Progenitor cell of endocrine pancreas (in vitro differentiated cells): ENCODE measurements at places on chromosomes 4 and X.

DNA sequence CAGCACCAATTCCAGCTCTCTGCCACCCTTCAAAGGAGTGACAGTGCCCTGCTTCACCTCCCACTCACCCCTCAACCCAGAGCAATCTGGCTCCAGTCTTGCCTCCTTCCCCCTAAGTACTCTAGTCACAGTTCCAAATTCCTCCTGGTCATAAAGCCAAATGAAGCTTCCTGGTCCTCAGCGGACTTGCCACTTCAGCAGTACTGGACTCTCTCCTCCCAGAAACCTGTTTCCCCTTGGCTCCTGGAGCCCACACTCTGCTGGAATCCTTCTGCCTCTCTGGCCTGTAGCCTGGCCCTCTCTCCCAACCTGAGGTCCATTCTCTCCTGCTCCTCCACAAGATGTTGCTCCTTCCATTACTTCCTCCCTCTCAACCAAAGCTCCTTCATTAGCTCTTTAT, 52.6 kb upstream of the MTM1 start:
- DNase-seq, result no peak

DNA sequence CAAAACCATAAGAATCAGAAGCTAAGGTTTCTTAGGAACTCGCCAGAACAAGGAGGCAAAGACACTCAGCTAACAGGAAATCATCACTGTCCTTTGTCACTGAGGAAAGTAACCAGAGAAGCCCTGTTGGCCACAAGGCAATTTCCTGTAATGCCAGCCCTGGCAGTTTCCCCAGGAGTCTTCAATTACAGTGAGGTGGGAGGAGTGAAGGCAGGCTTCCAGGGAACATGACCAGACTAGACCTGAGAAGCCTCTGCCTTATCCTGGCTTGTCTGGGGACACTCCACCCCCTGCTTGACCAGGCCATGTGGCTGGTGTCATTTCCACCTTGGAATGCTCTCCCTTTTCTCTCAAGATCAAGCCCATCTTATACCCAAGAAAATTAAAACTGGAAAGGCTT, 125.3 kb downstream of the COL4A6 start:
- DNase-seq, result no peak

GRCh38 chr4:116639070-116639577, 446.3 kb downstream of the TRAM1L1 start:
- DNase-seq, result no peak

DNA sequence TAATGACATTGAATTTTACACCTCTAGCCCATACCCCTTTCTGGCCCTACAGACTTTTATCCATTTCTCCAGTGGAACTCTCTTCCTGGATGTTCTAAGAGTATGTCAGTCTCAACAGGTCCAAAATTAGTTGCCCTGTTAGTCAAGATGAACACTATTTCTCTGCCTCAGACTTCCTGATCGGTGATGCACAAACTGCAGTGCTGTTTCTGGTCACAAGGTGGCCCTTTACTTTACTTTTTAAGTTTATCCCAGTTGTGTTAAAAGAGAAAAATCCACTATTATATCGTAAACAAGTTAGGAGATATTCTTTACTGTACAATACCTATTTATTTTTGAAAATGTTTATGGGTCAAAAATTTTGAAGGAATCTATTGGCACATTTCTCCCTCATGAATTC, 13.1 kb downstream of the TCEAL7 start:
- DNase-seq, result no peak

DNA sequence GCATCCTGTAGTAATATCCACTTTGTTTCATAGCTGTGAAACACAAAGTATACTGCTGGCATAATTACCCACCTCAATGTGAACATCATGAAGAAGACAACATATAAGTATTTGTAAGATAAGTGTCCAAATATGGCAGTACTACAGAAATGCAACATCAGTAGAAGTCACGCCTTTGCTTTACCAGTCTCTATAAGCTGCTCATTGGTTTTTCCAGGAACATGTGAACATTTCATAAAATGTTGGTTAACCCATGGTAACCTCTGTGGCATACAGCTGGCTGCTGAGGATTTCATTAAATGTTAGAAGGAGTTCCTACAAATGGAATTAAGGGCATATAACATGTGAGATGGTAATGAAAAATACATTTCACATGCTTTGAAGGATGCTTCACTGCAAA, 77.6 kb downstream of the PPP3CA start:
- DNase-seq, result no peak

GRCh38 chrX:110173192-110174175, 144.4 kb downstream of the AMMECR1 start:
- no peak for DNase-seq

- DNase-seq, result no peak
Observed at GRCh38 chrX:146396409-146396808, 413.2 kb upstream of the CXorf51B start.

GRCh38 chr4:109435635-109436034, 2.0 kb downstream of the SEC24B start:
- no peak for DNase-seq

DNA sequence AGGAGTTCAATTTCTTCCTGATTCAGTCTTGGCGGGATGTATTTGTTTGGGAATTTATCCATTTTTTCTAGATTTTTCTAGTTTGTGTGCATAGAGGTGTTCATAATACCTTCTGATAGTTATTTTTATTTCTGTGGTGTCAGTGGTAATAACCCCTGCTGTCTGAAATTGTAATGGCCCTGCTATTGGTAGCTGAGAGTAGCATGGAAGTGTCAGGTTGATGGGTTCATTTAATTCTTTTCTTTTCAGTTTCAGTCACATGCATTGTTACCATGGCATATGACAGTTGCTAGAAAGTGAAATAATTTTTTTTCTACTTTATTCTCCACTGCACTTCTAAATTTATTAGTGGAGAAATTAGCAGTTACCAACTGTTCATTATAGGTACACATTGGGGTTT, 20.7 kb downstream of the AR start:
- DNase-seq, result no peak

DNA sequence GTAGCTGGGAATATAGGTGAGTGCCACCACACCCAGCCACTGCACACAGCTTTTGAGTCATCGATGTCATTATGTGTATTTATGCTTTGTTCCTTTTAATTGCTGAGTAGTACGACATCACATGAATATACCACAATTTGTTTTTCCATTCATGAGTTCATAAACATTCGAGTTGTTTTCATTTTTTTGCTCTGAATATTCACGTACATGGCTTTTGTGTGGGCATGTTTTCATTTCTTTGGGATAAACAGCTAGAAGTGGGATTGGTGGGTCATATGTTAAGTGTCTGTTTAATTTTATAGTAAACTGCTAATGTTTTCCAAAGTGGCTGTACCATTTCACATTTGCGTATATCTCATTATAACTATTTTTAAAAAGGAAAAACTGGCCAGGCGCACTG, 45.1 kb upstream of the KDR start:
- no peak for DNase-seq

GRCh38 chr4:41303372-41304118, 46.8 kb downstream of the UCHL1 start:
- no peak for DNase-seq

DNA sequence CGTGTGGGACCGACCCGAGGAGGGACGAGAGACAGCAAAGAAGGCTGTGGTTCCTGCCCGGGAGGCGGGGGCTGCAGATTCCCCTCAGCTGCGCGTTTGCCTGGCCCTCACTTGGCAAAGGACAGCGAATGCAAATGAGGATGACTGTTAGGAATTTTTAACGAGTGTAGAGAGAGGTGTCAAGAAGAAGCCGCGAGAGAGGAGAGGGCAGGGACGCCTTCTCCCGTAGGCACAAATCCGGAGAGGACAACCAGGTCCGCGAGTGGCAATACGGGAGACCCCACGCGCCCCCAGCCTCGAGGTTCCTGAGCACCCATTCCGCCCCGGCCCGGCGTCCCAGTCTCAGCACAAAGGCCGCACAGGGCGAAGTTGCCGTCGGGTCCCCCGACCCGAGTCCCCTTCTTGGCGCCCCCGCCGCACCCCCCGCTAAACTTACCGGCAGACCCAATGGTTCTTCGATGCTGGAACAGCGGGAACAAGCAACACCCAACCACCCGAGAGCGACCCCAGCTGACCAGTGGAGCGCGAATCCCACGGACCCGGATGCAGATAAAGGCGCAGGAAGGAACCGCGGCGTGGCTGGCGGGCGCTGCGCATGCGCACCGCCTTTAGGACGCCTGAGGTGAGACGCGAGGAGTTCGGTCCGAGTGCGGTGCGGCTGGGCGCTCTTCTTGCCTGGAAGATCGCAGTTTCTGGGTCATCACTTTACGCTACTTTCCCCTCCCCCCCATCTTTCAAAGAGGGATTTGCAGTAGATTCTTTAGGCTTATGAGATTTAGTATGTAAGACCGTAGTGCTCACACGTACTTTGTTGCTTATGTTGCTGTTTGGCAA, at the start of gene GNPDA2:
GNPDA2 (minus strand) TSS at position 519 of the 834 bp plus-strand sequence. CDS start 4,349 bp downstream, outside the sequence.
- DNase-seq, result peak; percentile 78

- DNase-seq, result no peak
Observed at GRCh38 chrX:45133465-45133864, 67.2 kb downstream of the DIPK2B start.

DNA sequence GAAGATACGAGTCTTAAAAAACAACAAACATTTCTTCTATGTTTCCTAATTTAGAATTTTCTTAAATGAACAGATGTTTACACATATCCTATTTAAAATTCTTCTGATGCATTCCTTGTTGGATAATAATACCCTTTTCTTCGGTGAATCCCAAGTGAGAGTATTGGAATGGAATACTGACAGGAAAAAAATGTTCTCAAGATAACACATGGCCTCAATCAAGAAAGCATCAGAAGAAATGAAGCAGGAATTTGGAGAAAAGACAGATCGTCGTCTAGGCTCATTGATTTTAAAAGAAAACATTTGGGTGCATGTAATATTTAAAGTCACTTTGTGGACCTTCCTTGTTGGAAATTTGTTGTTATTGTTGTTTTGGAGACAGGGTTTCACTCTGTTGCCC, 196.9 kb upstream of the ANK2 start:
- DNase-seq, result no peak

- DNase-seq, result no peak
Observed at GRCh38 chrX:74579597-74580198, 34.7 kb downstream of the RLIM start.

DNA sequence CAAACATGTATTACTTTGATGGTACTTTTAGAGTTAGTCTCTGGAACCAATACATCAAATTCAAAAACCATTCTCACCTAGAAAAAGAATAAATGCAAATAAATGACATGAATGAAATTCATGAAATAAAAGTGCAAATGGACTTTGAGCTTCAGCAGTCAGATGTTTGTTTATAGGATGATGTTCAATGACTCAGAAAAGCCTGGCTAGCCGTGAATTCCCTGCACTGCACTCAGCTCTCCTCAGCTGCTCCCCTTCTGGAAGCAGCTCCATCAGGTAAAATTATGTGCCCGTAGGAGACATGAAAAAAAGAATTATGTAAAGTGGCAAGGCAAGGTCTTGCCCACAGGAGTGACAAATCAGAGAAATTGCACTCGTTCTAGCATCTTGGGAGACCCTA, 390.6 kb downstream of the GPM6A start:
- no peak for DNase-seq

DNA sequence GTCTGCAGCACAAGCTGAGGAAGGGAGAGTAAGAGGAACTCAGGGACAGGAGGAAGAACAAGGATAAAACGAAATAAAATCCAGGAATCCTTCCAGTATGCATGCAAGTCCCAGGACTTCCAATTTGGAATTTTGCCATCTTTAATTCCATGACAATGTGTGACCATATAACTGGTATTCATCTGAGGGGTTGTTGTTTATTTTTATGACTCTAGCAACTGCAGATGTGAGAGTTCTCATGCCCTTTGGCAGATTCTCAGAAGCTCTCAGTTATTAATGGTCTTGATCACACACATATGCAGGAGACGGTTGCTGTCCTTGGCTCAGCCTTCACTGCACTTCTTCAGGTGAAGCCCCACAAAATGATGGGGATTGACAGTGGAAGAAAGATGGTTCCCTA, 148.2 kb downstream of the SMIM20 start:
- DNase-seq, result no peak

- no peak for DNase-seq
Observed at GRCh38 chr4:37477126-37477525, 209.1 kb downstream of the RELL1 start.

DNA sequence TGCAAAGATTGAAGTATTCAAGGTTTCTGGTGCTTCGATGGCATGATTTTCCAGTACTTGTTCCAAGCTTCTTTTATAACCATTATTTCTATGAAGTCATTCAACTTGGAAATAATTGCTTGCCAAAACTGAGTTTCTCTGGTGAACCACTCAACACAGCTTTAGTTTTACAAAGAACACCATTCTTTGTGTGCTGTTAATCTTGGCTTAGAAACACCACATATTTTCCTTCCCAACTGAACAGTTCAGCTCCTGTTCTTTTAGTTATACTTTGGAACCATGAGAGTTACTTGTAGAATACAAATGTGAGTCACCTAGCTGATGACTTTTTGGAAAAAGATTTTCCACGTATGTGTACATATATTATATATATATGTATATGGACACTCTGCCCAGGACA, 32.7 kb downstream of the TMEM47 start:
- DNase-seq, result no peak

GRCh38 chr4:183493246-183493645, 11.6 kb upstream of the ING2 start:
- no peak for DNase-seq

DNA sequence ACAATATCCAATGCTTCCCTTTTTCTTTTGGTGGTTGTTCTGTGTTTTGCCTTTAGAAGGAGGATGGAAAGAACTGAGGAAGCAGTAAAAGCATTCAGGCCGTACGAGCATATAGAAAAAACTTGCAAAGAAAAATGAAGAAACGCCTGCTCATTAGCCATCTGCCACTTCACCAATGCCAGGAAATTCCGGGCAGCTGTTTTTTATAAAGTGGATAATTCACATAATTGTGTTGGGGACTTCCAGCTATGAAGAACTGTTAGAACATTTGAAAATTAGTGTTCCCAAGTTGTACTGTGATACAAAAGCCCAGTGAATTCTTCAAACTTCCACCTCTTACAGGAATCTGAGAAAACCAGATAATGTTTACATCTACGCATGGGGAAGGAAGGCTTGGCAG, 11.7 kb downstream of the RELL1 start:
- no peak for DNase-seq

- DNase-seq, result no peak
Observed at GRCh38 chrX:136671006-136671610, 23.1 kb downstream of the CD40LG start.

DNA sequence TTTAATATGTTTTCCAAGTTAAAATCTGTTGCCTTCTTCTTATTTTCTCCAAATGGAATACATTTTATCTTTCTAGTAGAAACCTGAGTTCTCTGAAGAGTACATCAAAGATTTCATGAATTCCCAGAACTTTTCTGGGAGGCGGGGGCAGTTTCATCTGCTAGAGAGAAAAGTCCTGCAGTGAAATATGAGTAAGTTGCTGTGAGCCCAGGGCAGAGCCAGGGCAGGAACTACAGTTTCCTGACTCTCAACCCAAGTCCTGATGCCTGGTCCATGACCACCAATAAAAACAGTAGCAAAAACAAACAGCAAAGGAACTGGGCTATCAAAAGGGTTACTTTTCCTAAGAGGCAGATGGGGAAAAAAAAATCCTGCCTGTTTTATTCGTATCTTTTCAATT, 239.4 kb upstream of the CTSO start:
- no peak for DNase-seq

DNA sequence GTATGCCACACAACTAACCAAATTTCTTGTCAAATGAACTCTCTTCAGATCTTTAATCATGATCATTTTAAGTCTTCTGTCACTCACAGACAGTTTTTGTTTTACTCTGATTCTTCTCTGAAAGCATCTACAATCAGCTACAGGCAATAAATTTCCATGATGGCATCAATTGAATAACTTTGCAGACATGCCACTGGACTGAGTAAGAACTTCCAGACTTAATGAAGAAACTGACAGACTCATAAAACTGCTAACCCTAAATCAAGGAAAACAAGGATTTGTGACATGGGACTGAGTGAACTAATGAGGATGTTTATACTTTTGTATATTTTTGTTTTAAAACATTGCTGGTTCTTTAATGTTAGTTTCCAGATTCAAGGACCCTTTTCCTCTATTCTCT, 5.5 kb upstream of the PPP1R2C start:
- no peak for DNase-seq
